HT1080 (cell line): ENCODE measurements at places on chromosomes 11 and 22. TPM values are rescaled to one million over a fixed set of nuclear protein-coding genes. Genes with fewer than 3 reads are reported as not detected.

Gene KRTAP5-8
- total RNA-seq, result not detected in 2 replicates

Gene PYGM
- 0.02 TPM in 1 of 2 replicates, not detected in the other for total RNA-seq

Gene ARSA
- 11.0 and 11.3 TPM in 2 replicates for total RNA-seq

Gene DCHS1
- 0.57 and 0.66 TPM in 2 replicates for total RNA-seq

Gene DGAT2
- 4.9 and 5.9 TPM in 2 replicates for total RNA-seq

Gene FXYD6
- 0.87 and 1.1 TPM in 2 replicates for total RNA-seq
